A172 (cell line): ENCODE measurements at places on chromosomes 7 and 10. TPM values are rescaled to one million over a fixed set of nuclear protein-coding genes. Genes with fewer than 3 reads are reported as not detected.

NSUN6 gene
- 11.9 and 15.5 TPM in 2 replicates for total RNA-seq

PPP1R17 gene
- not detected in 2 replicates for total RNA-seq

HDAC9 gene
- total RNA-seq = 45.7 and 53.6 TPM in 2 replicates

WNT16 gene
- total RNA-seq = not detected in 2 replicates

NPFFR1 gene
- total RNA-seq = 0.02 TPM in 1 of 2 replicates, not detected in the other

GNAT3 gene
- total RNA-seq = not detected in 2 replicates

ADAM8 gene
- 0.31 and 0.93 TPM in 2 replicates for total RNA-seq

EBLN1 gene
- total RNA-seq = not detected in 2 replicates

PTF1A gene
- not detected in 2 replicates for total RNA-seq
